CD4-positive, alpha-beta T cell treated with Interleukin-15 for 1 hour (primary cell): ENCODE measurements at places on chromosomes 7 and 10.

GRCh38 chr10:26378861-26379294, 59.3 kb upstream of the APBB1IP start:
- no peak for DNase-seq

DNA sequence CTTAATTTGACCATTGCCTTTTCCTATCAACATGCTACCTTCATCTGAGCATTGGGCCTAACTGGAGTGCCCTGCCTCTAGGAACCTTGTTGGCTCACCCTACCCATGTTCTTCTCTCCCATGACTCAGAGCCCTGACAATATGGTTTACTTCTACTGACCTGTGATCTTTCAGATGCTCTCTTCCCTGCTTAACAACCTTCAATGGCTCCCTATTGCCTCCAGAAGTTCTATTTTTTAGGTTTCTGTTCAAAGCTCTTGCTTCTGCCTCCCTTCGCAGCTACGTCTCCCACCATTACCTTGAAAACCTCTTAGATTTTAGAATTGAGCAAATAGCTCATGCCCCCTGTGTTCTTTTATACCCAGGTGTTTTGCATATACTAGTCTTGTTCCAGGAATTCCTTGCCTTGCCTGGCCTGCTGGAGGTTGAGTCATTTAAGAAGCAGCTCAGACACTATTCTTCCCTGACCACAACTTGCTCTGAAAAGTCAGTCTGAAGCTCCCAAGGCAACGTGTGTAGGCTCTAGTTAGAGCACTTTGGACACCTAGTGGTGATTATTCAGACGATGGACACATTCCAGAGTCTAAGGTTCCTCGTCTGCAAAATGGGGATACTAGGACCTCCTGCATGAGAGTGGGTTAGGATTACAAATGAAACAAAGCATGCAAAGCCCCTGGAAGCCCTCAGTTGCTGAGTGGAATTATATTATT, 64.4 kb upstream of the EMX2 start:
- DNase-seq, result no peak

DNA sequence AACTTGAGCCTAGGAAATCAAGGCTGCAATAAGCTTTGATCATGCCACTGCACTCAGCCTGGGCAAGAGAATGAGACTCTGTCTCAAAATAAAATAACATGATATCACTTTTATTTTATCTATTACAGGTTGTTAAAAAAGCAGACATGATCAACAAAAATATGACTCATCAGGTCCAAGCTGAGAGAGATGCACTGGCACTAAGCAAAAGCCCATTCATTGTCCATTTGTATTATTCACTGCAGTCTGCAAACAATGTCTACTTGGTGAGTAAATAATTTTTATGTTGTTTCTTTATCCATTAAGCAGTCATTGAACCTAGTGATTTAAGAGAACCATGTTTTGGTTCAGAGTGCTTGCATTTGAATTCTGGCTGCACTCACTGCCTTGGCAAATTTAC, 3.3 kb downstream of the MASTL start:
- DNase-seq, result no peak

- DNase-seq, result no peak
These were observed 338.2 kb upstream of the PFKP start for GRCh38 chr10:2729197-2729596.

- no peak for DNase-seq
These were observed 56.8 kb downstream of the RAB11FIP2 start for GRCh38 chr10:117989962-117990361.

- DNase-seq, result no peak
These were observed 64.0 kb downstream of the DLG5 start for GRCh38 chr10:77862595-77862994.

DNA sequence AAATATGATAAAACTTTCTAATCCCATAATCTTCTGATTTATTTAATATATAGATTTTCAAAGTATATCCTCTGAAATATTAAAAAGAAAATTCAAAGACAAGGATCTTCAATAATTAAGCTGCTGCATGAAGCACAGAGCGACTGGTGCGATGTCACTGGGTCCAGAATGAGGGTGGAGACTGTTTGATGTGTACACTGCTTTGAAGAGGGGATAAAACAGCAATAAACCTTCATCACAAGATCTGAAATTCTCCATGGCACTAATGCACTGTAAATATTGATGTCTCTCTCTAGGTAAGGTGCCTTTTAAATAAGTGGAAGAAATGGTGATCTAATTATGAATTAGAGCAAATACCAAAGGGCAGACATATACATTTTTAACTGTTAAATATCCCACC, 337.8 kb downstream of the PARD3 start:
- no peak for DNase-seq

DNA sequence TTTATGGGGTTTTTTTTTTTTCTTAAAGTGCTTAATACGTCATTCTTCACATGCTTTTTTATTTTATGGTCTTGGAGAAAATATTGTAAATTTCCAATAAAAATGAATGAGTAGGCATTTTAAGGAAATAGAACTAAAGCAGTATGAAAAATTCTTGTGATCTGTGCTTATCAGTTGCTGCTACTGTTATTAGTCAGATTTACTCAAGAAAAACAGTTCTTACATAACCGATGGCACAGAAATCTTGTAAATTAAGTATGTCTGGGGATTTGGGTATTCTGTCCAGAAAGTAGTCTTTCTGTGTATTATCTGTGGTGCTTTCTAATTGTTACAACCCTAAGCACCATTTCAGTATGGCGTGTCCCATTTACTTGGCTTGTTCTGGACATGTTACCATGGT, 64.7 kb downstream of the LRGUK start:
- no peak for DNase-seq

DNA sequence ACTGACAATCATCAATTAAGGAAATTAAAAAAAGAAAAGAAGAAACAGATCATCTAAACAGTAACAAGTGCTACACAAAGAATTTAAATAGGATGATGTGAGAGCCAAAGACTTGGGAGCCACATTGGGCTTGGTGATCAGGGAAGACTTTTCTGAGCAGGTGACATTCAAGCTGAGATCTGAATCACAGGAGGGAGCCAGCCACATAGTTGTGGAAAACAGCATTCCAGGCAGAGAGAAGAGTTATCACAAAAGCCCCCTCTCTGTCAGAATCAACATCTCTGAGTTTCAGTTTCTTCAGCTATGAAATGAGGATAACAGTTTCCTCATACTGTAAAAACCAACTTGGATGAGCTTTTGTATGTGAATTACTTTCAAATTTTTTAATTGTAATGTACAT, 169.2 kb upstream of the PLXNA4 start:
- no peak for DNase-seq

- no peak for DNase-seq
These were observed 102.7 kb downstream of the COL28A1 start for GRCh38 chr7:7432979-7433378.

- DNase-seq, result no peak
These were observed 8.3 kb upstream of the DENND10 start for GRCh38 chr10:119095640-119096039.

DNA sequence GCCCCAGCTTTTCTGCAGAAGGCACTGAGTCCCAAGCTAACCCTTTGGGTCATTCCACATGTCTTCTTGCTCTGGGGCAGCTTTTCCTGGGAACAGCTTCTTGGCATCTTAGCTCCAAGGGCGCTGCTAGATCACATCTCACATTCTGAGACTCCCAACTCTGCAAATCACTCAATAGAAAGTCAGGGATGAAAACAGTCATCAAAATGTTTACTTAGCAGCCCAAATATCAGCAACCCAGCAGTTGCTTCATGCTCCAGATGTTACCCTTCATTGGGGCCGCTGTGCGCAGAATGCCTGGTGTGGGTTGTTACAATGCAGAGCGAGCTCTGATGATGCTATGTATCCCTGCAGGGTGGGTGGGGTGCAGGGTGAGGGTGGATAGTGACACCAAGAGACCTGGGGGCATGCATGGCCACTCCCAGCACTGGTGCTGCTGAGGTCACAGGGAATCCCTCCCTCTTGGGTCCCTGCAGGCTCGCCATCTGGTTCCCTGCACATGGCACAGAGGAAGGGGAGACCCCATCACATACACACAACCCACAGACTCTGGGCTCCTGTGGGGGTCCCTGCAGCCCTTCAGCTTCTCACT, 19.0 kb downstream of the WDFY4 start:
- no peak for DNase-seq

- no peak for DNase-seq
These were observed 37.3 kb upstream of the SLC29A3 start for GRCh38 chr10:71281646-71282322.

- DNase-seq, result peak; percentile 74
These were observed 43.2 kb downstream of the CCNY start for GRCh38 chr10:35379226-35380137.

GRCh38 chr7:141402277-141402996, 148.8 kb upstream of the AGK start:
- no peak for DNase-seq

- DNase-seq, result no peak
These were observed 10.7 kb upstream of the PCBD1 start for GRCh38 chr10:70899096-70899495.

DNA sequence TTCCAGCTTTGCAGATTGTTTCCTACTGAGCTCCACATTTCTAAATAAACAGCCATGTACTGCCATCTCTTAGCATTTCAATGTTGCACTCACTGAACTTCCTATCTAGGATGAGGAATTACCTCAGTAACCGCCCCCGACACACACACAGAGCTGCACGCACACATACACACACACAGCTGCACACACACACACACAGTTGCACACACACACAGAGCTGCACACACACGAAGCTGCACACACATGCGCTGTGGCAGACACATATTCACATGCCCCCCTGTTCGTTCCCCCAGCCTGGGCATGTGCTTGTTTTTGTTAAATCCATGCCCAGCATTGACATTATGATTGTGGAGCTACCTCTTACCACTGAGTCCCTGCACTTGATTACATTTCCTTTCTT, 39.6 kb upstream of the CNPY1 start:
- DNase-seq, result no peak

- DNase-seq, result no peak
These were observed 4.2 kb downstream of the SUN1 start for GRCh38 chr7:836429-836828.
